ENCODE measurements at places on chromosomes 7 and 10.

DNA sequence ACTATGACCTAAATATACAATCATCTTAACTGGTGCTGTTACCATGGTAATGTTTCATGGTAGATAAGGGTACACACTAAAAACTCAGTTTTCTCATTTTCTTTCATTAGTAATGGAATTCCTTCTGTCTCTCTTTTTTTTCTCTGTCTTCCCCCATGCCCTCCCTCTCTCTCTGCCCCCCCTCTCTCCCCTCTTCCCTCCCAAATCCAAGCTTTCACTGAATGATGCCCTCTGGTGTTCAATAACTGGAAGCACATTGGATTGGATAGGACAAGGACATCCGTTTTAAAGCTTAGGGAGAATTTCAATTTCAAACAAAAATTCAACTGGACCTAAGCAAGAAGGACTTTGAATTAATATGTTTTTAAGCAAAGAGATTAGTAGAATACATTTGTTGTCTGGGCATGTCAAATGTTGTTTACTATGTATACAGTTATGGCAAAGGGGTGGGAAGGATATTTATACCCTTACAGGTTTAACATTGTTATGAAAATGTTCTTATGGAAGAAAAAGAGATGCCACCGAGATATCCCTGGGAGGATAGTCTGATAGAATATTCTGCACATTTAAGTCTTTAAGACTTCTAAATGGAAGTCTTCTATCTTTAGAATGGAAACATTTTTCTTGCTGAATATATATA is 6.1 kb downstream of the CHRM2 start:
- DNase-seq = no peak

DNA sequence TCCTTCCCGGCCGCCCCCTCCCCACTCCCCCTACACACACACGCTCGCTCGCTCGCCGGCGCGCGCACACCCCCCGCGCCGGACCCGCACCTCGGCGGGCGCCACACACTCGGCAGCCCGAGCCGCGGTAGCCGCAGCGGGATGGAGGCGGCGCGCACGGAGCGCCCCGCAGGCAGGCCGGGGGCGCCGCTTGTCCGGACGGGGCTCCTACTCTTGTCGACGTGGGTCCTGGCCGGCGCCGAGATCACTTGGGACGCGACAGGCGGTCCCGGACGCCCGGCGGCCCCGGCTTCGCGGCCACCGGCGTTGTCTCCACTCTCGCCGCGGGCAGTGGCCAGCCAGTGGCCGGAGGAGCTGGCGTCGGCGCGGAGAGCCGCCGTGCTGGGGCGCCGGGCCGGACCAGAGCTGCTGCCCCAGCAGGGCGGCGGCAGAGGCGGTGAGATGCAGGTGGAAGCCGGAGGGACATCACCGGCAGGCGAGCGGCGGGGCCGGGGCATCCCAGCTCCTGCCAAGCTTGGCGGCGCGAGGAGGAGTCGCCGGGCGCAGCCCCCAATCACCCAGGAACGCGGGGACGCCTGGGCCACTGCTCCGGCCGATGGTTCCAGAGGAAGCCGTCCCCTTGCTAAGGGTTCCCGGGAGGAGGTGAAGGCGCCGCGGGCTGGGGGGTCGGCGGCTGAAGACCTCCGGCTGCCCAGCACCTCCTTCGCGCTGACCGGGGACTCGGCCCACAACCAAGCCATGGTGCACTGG is at the start of gene SORCS3:
Gene SORCS3, plus strand, starts transcription at position 104 of the 750 bp plus-strand sequence.
- peak; percentile 56 for DNase-seq

GRCh38 chr7:36884910-36885309 is 160.6 kb upstream of the AOAH start:
- no peak for DNase-seq

DNA sequence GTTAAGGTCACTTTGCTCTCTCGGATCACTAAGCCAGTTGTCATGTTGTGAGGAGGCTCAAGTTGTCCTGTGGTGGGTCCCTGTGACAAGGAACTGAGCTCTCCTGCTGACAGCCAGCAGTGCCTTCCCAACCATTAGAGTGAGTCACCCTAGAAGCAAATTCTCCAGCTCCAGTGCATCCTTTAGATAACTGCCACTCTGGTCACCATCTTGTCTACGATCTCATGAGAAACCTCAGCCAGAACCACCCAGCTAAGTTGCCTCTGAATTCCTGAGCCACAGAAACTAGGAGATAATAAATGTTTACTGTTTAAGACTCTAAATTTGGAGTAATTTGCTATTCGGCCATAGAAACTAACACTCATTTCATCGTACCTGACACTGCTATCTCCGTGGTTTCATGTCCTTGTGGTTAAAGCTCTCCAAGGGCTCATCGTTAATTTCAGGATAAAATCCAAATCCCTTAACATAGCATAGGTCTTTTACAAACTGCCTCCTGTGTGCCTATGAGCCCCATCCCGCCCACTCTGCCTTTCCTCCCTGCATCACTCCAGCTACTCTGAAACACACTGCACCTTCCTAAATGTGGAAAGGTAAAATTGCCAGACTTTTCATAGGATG is 56.5 kb upstream of the WIPF3 start:
- DNase-seq = no peak

- no peak for DNase-seq
These were observed 23.9 kb downstream of the GLCCI1 start for GRCh38 chr7:7992506-7992905.

- no peak for DNase-seq
These were observed 18.3 kb upstream of the ADCYAP1R1 start for GRCh38 chr7:31033674-31034300.

DNA sequence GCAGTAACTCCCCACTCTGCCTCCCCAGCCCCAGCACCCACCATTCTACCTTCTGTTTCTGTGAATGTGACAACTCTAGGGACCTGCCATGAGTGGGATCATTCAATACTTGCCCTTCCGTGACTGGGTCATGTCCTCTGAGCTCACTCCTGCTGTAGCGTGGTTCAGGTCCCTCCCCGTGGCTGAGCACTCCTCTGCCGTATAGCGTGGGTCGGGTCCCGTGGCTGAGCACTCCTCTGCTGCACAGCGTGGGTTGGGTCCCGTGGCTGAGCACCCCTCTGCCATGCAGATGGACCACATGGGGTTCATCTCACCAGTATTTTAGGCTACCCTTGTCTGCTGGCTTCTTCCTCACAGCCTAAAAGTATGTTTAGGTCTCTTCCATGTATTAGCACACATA is 43.0 kb downstream of the INSIG1 start:
- no peak for DNase-seq

DNA sequence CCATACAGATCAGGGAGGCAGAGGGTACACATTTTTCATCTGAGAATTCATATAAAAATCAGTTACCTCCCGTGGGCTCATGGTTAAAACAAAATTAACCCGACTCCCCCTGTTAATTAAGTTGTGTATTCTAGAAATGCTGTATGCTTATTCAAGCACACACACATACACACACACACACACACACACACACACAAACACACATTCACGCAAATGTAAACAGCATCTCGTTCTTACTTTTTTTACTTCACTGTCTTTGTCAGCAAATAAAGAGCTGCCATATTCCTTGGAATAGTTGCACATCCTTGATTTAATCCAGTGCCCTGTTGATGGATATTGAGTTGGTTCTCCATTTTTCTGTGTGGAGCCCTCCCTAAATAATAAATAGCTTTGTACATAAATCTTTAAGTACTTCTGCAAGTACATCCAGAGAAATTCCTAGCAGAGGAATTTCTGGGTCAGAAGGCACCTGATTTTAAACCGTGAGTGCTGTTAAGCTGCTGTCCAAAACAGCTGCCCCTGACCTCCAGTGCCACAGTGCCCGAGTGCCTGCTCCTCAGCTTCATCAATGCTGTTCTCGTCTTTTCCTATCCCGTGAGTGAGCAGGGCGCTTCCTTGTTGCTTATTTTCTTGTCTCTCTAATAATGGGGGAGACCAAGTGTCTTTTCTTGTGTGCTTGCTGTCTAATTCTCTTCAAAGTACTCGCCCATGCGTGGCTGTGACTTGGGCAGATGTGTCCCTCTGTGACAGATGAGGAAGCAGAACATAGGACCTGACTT is 117.2 kb downstream of the RGS10 start:
- no peak for DNase-seq

DNA sequence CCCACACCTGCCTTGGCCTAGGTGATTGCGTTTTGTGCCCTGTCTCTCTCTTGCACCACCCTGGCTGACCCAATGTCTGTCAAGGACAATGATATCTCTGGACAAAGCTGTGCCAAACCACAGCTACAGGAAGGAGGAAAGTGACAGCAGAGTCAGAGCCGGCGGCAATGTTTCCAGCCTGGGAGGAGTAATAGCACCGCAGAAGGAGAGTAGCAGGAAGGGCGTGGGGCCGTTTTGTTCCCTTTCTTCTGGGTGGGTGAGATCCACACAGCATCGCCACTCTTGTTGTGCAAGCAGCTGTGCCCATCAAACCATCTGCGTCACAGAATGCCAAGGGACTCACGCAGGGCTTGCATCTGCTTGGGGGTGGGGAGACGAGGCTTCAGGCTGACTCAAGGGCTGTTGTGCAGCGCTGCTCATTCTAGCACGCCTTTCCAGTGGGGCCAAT is 341.6 kb upstream of the AUTS2 start:
- no peak for DNase-seq

GRCh38 chr10:31299119-31299518 is 19.9 kb upstream of the ZEB1 start:
- no peak for DNase-seq

- DNase-seq = no peak
These were observed 23.3 kb downstream of the RNF133 start for GRCh38 chr7:122675621-122676020.

DNA sequence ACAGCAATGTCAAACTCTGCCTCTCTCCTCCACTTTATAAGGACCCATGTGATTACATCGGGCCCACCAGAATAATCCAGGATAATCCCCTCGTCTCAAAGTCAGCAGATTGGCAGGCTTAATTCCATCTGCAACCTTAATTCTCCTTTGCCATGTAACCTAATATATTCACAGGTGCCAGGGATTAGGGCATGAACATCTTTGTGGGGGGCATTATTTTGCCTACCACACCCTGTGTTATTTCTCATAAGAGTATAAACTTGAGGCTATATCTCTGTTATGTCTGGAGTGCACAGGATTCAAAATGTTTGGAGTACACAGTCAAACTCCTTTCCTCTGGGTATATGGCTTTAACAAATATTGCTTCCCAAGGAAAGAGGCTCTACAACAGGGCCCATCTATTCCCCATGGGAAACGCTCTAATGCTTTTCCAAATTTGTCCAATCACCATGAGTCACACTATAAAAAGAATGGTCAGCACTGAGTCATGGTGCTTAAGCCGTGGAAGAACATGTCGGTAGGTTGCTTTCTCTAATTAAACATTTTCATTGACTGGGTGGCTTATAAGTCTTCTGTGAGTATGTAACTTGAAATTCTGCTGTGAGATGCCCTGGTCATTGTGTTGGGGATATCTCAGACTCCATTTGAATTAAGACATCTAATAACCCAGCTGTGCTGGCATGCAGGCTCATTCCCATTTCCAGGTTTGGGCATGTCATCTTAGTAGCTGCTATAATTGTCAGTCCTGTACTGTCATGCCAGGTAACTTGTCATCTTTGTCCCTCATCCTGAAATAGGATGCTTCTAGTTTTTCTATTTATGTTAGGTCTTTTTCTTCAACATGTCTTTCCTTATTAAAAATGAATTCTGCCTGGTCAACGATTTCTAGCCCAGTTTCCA is 11.5 kb upstream of the AKR1B10 start:
- no peak for DNase-seq

All from WTC11 (cell line).